ENCODE measurements at places on chromosomes 4 and X.

GRCh38 chr4:115165503-115165902 is 52.1 kb upstream of the NDST4 start:
- no peak for DNase-seq

DNA sequence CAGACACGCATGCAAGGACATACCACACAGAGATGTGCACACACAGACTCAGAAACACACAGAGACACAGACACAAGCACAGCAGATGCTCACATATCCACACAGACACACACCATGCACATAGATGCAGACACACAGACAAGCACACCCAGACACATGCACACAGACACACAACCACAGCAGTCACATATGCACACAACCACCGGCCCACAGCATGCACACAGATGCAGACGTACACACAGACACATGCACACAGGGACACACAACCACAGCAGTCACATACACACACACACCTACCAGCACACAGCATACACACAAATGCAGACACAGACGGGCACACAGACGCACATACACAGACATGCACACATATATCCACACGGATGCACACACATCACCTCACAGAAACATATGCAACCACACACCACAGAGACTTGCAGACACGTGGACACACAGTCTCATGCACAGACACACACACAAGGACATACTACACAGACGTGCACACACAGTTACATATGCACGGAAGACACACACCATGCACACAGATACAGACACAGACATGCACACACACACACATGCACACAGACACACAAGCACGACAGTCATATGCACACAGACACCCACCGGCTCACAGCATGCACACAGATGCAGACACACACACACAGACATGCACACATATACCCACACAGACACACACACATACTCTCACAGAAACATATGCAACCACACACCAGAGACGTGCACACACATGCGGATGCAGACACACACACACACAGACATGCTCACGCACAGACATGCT is 25.2 kb upstream of the SLC25A6 start:
- DNase-seq = no peak

GRCh38 chr4:101398807-101399206 is 51.5 kb upstream of the PPP3CA start:
- DNase-seq = no peak

DNA sequence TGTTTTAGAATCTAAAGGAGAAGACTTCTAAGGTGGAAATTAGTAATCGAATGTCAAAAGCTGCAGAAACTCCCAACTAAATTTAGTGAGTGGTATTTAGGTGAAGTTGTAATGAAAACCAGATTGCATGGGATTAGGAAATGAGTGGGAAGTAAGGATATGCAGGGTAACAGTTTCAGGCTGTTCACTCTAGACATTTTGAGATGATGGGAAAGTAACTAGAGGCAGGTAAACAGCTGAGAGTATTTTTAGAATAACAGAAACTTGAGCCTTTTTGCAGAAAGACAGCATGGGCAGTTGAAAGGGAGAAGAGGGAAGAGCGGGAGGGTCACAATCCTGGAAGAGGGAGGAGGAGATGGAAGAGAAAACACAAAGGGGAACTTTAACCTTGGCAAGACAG is 12.7 kb downstream of the SPRY1 start:
- no peak for DNase-seq

DNA sequence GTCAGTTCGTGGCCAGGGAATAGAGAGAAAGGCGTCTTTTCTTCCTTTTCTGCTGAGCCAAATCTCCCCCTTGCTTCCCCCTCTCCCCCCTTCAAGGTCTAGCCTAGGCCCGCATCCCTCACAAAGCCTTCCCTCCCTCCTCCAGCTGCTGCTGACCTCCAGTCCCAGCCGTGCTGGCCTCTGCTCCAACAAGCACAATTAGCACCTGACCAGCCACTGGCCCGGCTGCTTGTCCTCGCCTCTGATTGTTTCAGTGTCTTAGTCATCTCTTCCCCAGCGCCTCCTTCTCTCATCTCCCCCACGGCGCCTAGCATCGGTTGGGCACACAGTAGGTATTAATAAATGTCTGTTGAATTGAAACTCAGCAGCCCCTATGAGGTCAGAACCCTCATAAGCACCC is 4.2 kb downstream of the ELF4 start:
- DNase-seq = no peak
